ENCODE measurements at places on chromosomes 7 and 10.

GRCh38 chr10:8050556-8051108 lies 3.9 kb upstream of the GATA3 start:
- DNase-seq: no peak

DNA sequence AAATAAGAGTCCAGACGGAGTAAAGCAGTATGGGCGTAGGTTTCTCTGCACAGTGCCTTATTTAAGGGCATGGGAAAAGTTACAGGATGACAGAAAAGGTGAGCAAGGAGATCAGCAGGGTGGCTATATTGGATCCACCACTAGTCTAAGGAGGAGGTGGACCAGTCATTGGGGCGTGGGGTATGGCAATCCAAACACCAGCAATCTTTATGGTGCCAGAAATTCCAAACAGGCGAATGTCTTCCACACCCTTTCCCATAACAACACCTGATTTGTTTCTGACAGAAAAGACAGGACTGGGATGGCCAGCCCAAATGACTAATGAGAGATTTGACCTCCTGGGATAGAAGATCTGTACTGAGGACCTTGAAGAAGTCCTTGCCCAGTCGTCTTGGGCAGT lies 181.8 kb upstream of the MBL2 start:
- no peak for DNase-seq

GRCh38 chr10:14602807-14603533 lies 171.7 kb downstream of the FAM107B start:
- DNase-seq: no peak

GRCh38 chr7:14834456-14834855 lies 68.1 kb downstream of the DGKB start:
- DNase-seq: no peak

GRCh38 chr7:43196379-43196778 lies 83.9 kb downstream of the HECW1 start:
- DNase-seq: no peak

GRCh38 chr10:79396520-79396919 lies 48.9 kb downstream of the ZCCHC24 start:
- no peak for DNase-seq

DNA sequence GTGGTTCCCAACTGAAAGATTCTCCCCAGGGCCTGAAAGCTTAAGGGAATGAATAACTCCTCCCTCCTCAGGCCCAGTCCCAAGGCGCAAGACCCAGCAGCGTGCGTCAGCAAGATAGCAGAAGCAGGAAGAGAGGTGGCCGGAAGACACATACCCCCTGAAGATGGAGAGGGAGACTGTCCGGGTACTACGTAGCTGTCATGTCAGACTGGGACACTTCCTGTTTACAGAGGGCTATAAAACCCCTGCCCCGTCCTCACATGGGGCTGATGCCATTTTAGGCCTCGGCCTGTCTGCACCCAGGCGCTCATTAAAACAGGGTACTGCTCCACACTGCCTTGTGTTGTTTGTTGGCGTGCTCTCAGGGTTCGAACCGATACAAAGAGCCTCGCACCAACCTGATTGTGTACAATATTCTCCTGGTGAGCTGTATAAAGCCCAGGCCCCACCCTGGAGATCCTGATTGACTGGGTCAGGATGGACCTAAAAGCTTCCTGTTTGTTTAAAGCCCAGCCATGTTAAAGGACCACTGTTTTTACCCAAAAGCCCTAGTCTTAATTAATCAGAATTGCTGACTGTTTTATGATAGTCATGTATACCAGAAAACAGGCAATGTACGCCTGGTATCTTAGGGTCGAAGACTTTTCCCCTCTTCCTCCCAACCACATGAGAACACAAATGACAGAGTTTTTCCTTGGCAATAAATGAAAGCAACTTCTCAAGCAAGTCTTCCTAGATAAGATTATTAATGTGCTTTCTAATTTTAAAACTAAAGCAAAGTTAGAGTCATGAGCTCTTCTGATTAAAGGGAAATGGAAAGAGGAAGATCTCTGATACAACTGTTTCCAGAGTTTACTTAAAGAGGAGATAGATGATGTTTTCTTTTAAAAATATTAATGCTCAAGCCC lies 251.5 kb downstream of the DOCK4 start:
- no peak for DNase-seq

DNA sequence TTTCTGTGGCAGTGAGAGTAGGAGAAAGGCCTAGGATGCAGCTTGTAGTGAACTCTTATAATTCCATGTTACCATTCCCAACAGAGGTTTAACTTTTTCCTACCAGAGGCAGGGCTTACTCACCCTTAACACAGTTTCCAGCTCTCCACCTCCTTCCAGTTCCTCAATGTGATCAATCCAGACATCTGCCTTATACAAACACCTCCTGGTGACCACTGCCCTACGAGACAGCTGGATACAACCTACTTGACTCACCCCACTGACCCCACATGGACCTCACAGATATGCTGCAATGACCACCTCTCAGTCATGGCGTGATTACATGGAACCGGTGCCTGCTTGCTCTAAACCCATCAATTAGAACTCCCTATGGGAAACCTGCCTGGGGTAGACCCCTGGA lies 326.5 kb downstream of the TNS3 start:
- no peak for DNase-seq

Data from cardiac muscle cell (in vitro differentiated cells and primary cell).